Astrocyte of the spinal cord (primary cell): ENCODE measurements at places on chromosomes 3 and 15.
A peak's percentile ranks its signal among the peaks of the same experiment; 100 is the strongest.

- DNase-seq, result no peak
Measured at GRCh38 chr15:34610354-34610753, 26.9 kb upstream of the GOLGA8B start.

- peak; percentile 86 for DNase-seq
Measured at GRCh38 chr3:48662753-48663488, at the start of gene CELSR3. Gene CELSR3 (minus strand): TSS chr3:48662886. CDS start chr3:48662634, 252 bp downstream.

DNA sequence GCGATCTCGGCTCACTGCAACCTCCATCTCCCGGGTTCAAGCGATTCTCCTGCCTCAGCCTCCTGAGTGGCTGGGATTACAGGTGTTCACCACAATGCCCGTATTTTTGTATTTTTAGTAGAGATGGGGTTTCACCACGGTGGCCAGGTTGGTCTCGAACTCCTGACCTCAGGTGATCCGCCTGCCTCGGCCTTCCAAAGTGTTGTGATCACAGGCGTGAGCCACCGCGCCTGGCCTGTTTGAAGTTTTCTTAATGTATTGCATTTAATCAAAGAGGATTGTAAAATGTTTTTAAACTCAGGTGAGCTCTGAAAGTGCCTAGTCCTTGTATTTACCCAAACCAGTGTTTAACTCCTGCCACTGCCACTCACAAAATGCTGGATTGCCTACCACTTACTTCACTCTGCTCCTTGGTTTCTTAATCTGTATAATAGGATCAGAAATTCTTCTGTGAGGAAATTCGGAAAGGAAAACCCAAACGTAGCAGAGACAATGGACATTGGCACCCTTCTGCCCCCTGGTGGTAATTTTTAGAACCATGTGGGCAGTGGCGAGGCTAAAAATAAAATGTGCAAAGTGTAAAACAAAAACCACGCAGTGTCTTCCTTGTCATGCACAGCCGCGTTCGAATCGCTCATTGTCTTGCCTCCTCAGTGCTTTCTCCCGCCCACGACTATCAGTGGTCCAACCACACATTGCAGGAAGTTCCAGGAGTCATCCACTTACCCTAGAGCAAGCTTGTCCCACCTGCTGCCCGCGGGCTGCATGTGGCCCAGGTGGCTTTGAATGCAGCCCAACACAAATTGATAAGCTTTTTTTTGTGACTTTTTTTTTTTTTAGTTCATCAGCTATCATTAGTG, 27.3 kb downstream of the CEP19 start:
- peak; percentile 34 for DNase-seq

- no peak for DNase-seq
Measured at GRCh38 chr3:56775838-56776555, 25.8 kb downstream of the ARHGEF3 start.

DNA sequence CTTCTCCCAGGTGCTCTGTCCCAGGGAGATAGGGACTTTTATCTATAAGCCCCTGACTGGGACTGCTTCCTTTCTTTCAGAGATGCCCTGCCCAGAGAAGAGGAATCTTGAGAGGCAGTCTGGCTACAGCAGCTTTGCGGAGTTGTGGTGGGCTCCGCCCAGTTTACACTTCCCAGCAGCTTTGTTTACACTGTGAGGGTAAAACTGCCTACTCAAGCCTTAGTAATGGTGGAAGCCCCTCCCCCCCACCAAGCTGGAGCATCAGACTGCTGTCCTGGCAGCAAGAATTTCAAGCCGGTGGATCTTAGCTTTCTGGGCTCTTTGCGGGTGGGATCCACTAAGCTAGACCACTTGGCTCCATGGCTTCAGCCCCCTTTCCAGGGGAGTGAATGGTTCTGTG, 253.8 kb upstream of the ARL6 start:
- no peak for DNase-seq

DNA sequence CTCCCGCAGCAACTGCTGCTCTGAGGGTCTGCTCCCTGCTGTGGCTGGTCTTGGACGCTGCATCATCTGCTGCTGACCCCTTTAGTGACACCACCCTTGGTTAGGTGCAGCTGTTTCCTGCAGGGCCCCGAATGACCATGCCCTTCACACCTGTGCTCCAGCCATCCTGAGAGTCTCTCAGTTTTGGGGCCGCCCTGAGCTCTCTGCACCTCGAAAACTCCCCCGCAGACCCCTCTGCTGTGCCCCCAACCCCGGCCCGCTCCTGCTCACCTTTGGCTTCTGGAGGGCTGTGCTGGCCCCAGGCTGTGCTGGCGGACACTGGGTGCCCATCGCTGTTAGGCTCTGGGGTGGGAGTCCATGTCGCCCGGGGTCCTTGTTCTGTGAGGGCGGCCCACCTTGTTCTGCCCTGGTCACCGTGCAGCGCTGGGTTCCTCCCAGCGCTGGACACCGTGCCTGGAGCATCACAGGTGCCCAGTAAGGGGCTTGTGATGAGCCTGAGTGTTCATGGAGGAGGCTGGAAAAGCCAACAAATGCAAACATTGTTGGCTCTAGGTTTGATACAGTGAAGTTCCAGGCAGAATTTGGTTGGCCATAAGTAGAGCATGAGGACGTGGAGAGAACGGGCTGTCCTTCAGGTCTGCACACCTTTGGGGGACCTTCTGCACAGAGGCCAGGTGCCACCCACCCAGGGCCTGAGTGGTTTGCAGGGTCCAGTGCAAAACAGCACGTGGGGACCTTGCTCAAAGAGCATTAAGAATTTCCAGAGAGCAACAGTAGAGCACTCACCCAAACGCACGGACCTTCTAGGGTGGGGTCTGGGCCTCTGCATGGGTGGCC, 12.3 kb downstream of the ABTB1 start:
- no peak for DNase-seq

GRCh38 chr3:24686808-24687207, 192.2 kb upstream of the THRB start:
- peak; percentile 83 for DNase-seq
